GM04504 (cell line): ENCODE measurements at places on chromosomes 3 and 15.

GRCh38 chr3:42216931-42217333 lies 49.1 kb downstream of the CCK start:
- DNase-seq, result peak; percentile 26

DNA sequence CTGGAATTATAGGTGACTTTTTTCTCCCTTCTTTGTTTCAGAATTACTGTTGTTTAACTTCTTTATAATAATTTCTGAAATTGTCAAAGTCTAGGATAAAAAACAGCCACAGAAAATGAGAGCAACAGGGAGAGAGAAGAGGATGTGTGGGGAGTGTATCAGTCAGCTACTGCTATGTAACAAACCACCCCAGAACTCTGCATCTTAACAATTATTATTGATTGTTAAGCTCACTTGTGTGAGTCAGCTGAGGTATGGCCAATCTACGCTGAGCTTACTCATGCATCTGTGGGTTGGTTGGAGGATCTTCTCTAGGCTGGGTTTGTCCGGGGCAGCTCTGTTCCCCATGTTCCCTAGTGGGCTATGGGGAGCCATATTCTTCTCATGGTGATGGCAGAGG lies 43.7 kb upstream of the CDV3 start:
- no peak for DNase-seq

DNA sequence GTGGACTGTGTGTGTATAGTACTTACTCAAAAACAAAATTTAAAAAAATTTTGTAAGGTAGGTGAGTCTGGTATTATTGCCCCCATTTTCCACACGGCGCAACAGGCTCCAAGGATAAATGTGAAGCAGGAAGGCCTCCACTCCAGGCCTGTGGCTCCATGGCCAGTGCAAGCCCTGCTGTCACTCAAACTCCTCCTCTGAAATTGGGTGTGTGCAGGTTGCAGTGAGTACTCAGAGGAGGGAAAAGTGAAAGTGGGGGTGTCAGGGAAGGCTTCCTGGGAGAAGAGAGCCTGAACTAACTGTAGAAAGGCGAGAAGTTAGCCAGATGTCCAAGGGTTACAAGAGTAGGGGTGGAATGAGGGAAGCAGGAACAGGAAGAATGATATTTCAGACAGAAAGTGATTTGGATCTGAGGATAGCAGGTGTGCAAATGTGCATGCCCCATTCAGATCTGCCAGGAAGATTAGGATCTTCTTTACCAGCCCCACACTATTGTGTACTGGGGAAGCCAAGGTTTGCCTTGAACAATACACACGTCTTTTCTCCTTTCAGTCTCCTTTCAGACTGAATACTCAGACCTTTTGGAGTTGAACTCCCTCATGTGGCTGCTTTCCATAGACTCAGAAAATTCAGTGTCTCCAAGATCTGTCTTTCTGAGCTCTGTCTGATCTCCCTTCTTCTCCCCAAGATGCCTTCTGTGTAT lies 48.7 kb upstream of the RYK start:
- peak; percentile 35 for DNase-seq

- DNase-seq, result no peak
Measured at GRCh38 chr3:101635345-101635744, 41.6 kb downstream of the ZBTB11 start.

DNA sequence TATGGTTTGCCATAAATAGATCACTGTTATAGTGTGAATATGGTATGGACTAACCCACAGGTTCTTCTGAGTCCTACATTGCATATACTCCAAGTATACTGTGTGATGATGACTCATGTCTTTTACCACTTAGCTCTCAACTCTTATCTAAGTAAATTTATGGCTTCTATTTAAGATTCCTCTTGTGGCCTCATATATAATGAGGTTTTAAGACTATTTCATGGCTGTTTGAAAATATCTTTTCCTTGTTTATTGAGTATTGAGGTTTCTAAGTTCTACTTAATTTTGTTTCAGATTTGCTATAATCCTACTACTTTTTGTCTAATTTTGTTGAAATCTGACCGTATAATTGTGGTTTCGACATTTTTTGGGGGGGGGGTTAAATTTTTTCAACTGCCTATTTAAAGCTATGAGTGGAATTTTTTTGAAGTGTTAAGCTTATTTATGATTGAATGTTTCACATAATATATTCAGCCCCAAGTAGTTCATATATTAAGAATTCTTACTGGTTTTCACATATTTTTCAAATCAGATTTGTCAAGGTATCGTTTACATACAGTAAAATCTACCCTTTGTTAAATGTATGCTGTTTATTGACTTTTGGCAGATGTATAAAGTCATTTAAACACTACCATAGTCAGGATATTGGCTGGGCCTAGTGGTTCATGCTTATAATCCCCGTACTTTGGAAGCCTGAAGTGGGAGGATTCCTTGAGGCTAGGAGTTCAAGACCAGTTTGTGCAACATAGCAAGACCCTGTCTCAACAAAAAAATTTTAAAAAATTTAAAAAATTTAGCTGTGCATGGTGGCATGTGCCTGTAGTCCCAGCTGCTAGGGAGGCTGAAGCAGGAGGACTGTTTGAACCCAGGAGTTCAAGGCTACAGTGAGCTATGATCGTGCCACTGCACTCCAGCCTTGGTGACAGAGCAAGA lies 11.7 kb downstream of the SLC25A36 start:
- DNase-seq, result no peak

GRCh38 chr3:4982773-4983738 lies 3.8 kb downstream of the BHLHE40 start:
- DNase-seq, result no peak

GRCh38 chr3:43883729-43884396 lies 193.1 kb downstream of the ABHD5 start:
- no peak for DNase-seq
